ENCODE measurements at places on chromosomes 2 and 18.

- DNase-seq, result no peak
Observed at GRCh38 chr18:62987055-62987830, 271.9 kb downstream of the PHLPP1 start.

GRCh38 chr2:15316370-15316814 is 244.7 kb downstream of the NBAS start:
- DNase-seq, result no peak

GRCh38 chr2:120436885-120437603 is 91.1 kb downstream of the INHBB start:
- DNase-seq, result no peak

DNA sequence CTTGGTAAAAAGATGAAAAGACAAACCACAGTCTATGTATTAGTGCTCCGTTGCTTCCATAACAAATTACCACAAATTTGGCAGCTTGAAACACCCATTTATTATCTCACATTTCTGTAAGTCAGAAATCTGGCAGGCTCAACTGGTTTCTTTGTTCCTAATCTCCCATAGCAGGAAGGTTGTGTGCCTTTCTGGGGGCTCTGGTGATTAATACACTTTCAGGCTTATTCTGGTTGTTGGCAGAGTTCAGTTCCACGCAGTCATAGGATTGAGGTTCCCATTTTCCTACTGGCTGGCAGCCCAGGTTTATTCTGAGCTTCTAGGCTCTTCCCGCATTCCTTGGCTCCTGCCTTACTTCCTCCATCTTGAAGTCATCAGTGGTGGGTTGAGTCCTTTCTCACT is 189.3 kb downstream of the ANAPC1 start:
- no peak for DNase-seq

GRCh38 chr2:138622613-138623012 is 121.0 kb downstream of the SPOPL start:
- DNase-seq, result no peak

- no peak for DNase-seq
Observed at GRCh38 chr18:70121842-70122241, 83.6 kb downstream of the RTTN start.

- DNase-seq, result no peak
Observed at GRCh38 chr2:25590921-25591505, 82.4 kb downstream of the DTNB start.

GRCh38 chr2:150531591-150531990 is 44.1 kb upstream of the RND3 start:
- no peak for DNase-seq

DNA sequence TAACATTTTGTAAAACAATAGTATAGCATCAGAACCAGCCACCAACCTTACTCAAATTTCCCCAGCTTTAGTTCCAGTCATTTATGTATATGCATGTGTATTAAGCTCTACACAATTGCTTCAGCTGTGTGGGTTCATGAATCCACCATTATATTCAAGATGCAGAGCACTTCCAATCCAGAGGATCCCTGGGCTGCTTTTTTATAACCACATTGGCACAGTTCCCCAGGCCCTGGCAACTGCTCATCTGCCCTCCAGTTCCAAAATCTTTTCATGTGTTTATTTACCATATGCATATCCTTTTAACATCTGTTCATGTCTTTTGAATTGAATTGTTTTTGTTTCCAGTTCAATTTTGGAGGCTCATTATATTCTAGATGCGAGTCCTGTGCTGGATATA is 482.9 kb upstream of the HS6ST1 start:
- DNase-seq, result no peak

GRCh38 chr2:155708071-155708470 is 624.5 kb downstream of the NR4A2 start:
- no peak for DNase-seq

DNA sequence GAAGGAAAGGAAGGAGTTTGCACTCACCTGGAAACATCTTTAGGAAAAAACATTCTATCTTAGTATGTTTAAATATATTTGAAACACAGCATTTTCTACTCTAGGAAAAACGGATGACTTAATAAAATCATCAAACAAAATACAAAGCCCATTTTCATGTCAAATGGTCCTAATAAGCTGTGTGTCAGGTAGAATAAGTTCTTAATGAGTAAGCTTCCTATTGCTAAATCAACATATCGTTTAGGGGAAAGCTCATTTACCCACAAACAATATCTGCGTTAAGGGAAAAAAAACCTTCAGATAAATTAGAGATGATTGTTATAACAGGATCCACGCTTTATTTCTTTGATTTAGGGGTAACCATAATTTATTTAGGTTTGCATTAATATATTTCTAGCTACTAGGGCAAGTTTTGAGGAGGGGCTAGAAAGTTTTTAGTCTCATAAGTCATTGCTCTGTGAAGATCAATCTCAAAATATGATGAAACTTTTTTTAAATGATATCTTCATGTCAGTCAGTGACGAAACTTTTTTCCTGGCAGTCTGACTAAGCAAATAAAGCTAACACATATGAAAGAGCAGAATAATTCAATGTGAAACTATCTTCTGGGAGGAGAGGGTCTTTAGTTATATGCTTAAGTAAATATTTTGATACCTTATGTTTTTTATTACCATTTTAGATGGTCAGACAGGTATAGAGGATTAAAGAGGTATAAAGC is 147.1 kb downstream of the WDSUB1 start:
- DNase-seq, result no peak

- DNase-seq, result no peak
Observed at GRCh38 chr2:17894005-17894404, 15.5 kb downstream of the KCNS3 start.

DNA sequence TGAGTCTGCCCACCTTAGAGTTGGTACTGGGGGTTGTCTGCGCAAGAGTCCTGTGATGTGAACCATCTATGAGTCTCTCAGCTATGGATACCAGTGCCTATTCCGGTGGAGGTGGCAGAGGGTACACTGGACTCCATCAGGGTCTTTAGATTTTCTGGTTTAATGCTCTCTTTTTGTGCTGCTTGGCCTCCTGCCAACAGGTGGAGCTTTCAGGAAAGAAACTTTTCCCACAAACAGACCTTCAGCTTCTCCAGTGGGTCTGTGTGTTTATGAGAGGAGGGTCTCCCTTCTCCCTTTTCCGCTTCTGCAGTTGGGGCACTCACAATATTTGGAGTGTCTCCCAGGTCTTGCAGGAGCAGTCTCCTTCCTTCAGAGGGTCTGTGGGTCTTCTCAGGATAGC is 1721.9 kb upstream of the SLC39A10 start:
- DNase-seq, result no peak

DNA sequence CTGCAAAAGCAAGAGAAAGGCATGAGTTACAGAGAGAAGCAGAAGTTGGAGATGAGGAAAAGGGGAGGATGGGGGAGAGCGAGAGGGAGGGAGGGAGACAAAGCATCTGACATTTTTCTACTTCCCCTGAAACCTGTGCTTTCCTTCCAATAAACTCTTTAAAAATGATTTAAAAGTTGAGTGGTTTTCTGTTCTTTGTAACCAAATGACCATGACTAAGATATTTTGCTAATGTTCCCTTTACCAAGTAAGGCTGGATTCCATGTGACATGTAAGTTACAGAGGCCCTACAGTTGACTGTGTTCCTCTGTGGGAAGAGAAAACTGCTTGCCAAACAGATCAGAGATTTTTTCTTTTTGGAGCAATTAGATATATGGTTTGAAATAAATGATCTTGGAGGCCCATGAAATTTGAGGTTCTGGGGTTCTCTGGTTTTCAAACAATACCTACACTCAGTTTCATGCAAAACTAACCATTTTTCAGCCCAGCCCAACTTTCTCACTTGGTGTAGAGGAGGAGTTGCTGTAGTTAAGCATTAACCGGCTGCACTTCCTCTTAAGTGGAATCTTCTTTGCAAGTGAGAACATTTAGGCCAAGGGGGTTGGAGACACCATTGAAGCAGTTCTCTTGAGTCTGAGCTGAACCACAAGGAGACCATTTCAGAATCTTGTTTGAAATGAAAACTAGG is 34.5 kb downstream of the INSIG2 start:
- no peak for DNase-seq

GRCh38 chr2:121286506-121286905 is 1.5 kb upstream of the TFCP2L1 start:
- no peak for DNase-seq

GRCh38 chr2:204299766-204300165 is 245.5 kb upstream of the PARD3B start:
- DNase-seq, result no peak
